Frontal cortex (tissue), 4 donors: ENCODE measurements at places on chromosomes 3 and 15. TPM values are rescaled to one million over a fixed set of nuclear protein-coding genes. Genes with fewer than 3 reads are reported as not detected.

- DNase-seq: no peak
These were observed 203.2 kb downstream of the CGGBP1 start for GRCh38 chr3:87855616-87856015.

- DNase-seq: peak; percentile 59
These were observed at the start of gene ADPRH for GRCh38 chr3:119579366-119580066. TSS of gene ADPRH (plus strand) at chr3:119579492. CDS start at chr3:119582170, 2,678 bp downstream.

GRCh38 chr3:46593979-46594378 is 18.3 kb upstream of the FAM240A start:
- DNase-seq: no peak

DNA sequence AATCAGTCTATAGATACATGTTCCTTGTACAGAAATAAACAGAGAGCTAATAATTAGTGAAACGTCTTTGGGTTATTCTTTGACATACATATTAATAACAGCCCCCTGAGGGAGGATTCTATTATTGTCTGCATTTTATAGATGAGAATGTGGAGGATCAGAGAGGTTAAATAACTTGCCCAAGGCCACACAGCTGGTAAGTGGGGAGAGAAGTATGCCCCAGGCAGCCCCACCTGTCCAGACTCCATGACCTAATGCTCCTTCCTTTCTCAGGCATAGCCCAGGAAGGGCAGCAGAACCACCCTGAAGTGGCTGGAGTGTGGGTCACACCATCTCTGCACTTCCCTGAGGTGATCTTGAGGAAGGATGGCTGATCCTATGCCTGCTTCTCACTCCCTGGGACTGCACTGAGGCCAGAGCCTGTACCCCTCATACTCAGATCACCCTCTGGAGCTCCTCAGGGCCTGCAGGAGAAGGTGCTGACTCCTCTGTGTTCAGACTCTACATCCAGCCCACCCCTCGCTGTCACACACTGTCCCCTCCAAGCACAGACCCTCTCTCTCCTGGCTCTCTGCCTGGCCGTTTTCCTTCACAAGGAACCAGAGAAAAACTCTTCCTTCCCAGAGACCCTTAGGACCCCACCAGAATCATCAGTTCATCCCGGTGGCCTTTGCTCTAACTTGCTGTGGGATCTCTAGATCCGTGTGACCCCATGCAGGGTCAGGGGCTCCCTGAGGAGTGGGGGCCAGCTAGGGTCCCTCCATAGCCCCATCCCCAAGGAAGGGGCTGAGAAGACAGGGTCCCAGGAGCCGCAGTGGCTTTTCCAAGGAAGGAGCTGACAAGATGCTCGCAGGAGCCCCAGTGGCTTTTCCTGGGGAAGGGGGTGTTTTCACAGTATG is 4.4 kb upstream of the HHATL start:
- peak; percentile 2 for DNase-seq

- DNase-seq: no peak
These were observed 722 bp upstream of the POGLUT1 start for GRCh38 chr3:119468041-119468440.

DNA sequence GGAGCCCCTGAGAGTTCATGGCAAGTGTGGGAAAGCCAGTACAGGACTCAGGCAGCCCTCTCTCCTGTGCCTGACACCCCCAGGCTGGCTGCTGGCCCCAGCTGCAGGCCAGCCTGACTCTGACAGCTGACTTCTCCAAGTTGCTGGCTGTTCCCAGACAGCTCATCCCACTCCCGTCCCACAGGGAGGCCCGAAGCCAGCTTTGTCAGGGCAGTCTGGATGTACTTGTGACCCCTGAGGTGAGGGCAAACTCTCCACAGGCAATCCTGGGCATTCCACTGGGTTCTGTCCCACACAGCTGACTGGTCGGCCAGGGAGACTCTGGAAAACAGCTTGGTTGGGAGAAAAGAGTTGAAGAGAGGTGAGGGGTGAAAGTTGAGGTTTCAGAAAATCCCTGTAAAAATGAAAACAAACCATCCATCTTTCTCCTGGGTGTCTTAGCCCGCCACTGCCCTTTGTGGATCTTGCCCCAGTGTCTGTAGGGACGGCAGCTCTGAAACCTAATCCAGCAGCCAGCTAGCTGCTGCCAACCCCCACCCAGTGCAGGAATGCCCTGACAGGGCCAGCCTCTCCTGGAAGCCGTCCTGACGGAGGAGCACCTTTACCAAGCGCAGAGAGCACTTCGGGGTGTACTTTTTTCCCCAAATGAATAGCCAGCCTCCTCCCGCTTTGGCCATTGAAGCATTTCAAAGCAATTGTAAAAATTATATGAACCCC is 87.9 kb downstream of the DNAJB8 start:
- DNase-seq: no peak

- no peak for DNase-seq
These were observed 218.7 kb downstream of the STXBP5L start for GRCh38 chr3:121126707-121127035.

DNA sequence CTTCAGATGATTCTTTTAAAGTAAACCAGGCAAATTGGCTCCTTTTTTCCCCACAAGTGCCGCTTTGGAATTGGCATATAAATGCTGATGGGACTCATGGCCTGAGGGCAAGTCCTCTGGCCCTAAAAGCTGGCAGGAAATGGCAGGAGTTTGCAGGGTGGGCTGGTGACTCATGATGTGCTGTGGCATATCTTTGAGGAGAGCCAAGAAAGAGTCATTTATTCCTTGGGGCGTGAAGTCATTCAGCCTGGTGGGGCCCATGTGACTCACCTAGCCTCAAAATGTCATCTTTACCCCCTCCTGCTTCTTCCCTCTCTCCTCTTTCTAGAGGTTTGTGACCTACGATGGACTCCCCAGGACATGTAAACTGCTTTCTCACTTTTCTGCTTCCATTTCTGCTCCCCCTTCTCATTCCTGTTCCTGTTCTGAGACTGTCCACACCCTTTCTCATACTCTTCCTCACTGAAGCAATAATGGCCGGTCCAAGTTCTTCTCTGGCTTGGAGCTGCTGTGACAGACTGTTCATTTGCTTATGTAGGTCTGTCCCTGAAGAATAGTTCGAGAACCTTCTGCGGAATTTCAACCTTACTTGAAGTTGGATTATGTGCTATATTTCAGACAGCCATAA is 326.1 kb downstream of the SATB1 start:
- no peak for DNase-seq

GRCh38 chr15:25180606-25181292 is 226.0 kb downstream of the SNRPN start:
- no peak for DNase-seq

DNA sequence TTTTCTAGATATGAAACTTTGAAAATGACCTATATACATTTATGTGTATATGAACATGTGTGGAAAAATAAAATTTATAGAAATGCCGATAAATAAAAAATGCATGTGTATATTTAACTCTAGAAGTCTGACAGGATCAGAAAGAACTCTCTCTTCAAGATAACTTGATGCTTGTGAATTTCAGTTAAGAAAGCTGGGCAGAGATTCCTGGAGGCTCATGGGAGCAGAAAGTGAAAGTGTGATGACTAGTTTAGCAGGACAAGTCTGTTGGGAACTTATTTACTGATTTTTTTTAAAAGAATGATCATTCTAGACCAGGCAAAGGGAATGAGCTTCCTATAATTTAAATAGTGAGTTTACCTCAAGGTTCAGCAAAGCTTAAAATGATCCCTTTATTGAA is 81.5 kb upstream of the KCNAB1 start:
- DNase-seq: no peak

DNA sequence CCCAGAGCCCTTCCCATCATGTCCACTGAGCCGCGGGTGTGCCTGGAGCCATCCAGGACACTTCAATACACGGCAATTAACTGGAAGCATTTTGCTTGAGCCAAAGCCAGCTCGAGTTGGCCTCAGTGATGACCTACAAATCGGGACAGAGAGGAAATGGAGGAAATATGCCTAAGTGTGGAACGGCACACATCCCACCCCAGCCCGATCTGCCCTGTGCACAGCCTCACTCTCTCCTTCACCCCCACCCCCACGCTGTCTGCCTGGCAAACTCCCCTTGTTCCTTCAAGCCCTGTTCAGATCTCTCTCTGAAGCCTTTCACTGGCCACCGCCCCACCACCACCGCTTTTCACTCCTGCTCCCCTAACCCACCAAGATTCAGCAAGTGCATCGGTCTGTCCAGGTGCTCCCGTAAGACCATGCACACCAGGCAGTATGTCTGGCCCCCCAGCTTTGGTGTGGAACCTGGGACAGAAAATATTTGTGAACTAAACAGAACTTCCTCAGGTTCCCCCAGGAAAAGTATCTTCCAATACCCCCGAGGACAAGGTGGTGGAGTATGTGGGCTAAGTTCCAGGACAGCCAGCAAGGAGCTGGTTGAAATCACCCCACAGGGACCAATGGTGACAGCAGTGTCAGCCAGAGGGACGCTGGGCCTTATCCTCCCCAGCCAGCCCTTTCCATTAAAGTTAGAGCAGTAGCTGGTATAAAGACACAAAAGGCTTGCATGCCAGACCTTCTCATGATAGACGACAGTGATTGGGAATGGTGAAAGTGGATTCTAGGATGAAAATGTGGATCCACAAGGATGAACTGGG is 83.7 kb downstream of the VGLL4 start:
- no peak for DNase-seq

- no peak for DNase-seq
These were observed 197.1 kb upstream of the KBTBD8 start for GRCh38 chr3:66800941-66801545.

DNA sequence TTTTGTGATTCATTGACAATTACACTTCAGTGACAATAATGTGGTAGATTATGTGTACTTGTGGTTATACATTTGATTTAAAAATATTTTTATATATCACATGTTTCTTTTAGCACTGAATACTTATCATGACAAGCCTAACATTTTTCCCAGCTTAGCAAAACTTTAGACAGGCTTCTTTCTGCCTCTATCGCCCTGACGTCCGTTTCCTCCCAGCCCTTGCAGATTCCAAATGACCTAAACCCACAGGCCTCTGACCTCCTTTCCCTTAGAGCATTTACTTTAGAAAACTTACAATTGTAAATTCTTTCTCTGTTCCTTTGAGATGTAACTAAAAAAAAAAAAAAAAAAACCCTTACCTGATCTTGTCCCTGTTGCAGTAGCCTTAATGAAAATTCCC is 326.1 kb downstream of the UNC13C start:
- DNase-seq: no peak

DNA sequence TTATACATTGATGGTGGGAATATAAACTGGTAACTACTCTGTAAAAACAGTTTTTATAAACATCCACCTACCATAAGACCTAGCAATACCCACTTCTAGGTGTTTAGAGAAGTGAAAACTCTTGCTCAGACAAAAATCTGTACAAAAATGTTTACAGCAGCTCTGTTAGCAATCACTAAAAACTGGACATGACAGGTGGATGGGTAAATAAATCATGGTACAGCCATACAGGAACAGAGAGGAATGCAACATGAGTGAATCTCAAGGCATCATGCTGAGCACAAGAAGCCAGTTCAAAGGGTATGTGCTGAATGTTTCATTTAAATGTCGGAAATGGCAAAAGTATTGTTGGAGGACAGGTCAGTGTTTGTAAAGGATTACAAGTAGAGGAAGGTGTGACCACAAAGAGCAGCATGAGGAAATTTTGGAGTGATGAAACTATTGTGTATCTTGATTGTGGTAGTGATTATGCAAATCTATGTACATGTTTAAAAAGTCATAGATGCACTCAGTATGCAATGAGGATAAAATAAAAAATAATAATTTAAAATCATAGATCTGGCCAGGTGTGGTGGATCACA is 2.8 kb upstream of the RNU5A-1 start:
- DNase-seq: no peak

SERPINI1 gene
- total RNA-seq: 85.6 TPM

NLGN1 gene
- total RNA-seq: 59.1 TPM

MNS1 gene
- 1.2 TPM for total RNA-seq

EPHB3 gene
- total RNA-seq: 5.7 TPM

CTXN2 gene
- total RNA-seq: 0.82 TPM

SCG5 gene
- total RNA-seq: 136 TPM

ZNF385D gene
- total RNA-seq: 17.5 TPM

TRPM1 gene
- not detected for total RNA-seq

CPLX3 gene
- 0.82 TPM for total RNA-seq
